ENCODE measurements at places on chromosomes 4 and X. TPM values are rescaled to one million over a fixed set of nuclear protein-coding genes. Genes with fewer than 3 reads are reported as not detected.

The OPN1MW2 gene
- not detected for total RNA-seq

The PLAC8 gene
- 0.44 TPM for total RNA-seq

The DRD5 gene
- not detected for total RNA-seq

The ESX1 gene
- total RNA-seq = not detected

The ADH1A gene
- not detected for total RNA-seq

The CT45A2 gene
- not detected for total RNA-seq

The REELD1 gene
- not detected for total RNA-seq

The ARHGAP4 gene
- total RNA-seq = 25.3 TPM

The FGF5 gene
- 0.51 TPM for total RNA-seq

The ANKRD50 gene
- 7.4 TPM for total RNA-seq

The TLR2 gene
- total RNA-seq = 7.4 TPM

The MTNR1A gene
- total RNA-seq = not detected

The CLTRN gene
- 1.4 TPM for total RNA-seq

The SMIM31 gene
- not detected for total RNA-seq

The OTC gene
- total RNA-seq = not detected

The VCX3A gene
- not detected for total RNA-seq

The AFF1 gene
- total RNA-seq = 68.4 TPM

The CCDC120 gene
- total RNA-seq = 1.6 TPM

The LRAT gene
- not detected for total RNA-seq

The CORIN gene
- 97.9 TPM for total RNA-seq

The CSN1S1 gene
- not detected for total RNA-seq

The F8 gene
- total RNA-seq = 35.6 TPM

The TRMT44 gene
- total RNA-seq = 8.4 TPM

The ADGRA3 gene
- 20.7 TPM for total RNA-seq

The TEX13C gene
- total RNA-seq = not detected

The ADH1B gene
- 127 TPM for total RNA-seq

The ADH4 gene
- total RNA-seq = not detected

All from heart right ventricle (tissue), 16 donors.